ENCODE measurements at places on chromosomes 2 and 18. TPM values are rescaled to one million over a fixed set of nuclear protein-coding genes. Genes with fewer than 3 reads are reported as not detected.

Gene CSRNP3
- not detected for total RNA-seq

Gene CFAP210
- total RNA-seq: not detected

Gene DSG4
- not detected for total RNA-seq

Gene VWA3B
- not detected for total RNA-seq

Gene UGT1A10
- total RNA-seq: not detected

Gene ERICH2
- total RNA-seq: not detected

DNA sequence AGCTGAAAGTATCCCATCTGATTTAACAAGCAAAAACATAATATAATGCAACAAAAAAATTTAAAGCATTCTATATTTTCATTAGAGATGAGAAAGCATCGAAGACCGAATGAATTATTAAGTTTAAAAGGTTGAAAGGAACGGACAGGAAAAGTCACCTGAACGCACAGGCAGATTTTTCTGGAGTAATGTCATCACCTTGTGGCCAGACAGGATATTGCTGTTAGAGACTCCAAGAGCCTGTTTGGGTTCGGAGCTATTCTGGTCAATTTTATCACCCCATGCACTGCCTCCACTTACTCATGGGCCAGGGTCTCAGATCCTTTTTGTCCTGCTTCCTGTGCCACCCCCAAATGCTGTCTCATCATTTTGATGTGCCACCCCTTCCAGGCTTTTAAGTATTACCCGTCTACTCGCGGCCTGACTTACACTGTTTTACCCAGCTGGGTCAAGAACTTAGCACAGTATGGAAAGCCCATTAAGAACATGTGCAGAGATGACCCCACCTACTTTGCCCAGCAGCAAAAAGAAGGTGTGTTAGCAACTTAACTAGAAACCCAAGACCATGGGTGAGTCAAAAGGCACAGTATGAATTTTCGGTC is 27.3 kb downstream of the GKN2 start:
- H3K27me3 ChIP-seq: peaks cover 24% of the 10 kb centered on the region
- H3K27ac ChIP-seq: no peak overlapping the region

- H3K4me3 ChIP-seq: no peak overlapping the region
- H3K4me1 ChIP-seq: no peaks in the 10 kb centered on the region
- no peak overlapping the region for H3K27ac ChIP-seq
- no peak for DNase-seq
- H3K36me3 ChIP-seq: no peaks in the 10 kb centered on the region
- H3K27me3 ChIP-seq: no peaks in the 10 kb centered on the region
These were observed 1291.6 kb upstream of the ZEB2 start for GRCh38 chr2:145811276-145812164.

GRCh38 chr2:202116691-202117090 is 43.6 kb downstream of the KIAA2012 start:
- no peak overlapping the region for H3K27ac ChIP-seq
- no peaks in the 10 kb centered on the region for H3K36me3 ChIP-seq
- DNase-seq: no peak
- peaks cover 21% of the 10 kb centered on the region for H3K27me3 ChIP-seq
- no peaks in the 10 kb centered on the region for H3K4me1 ChIP-seq

DNA sequence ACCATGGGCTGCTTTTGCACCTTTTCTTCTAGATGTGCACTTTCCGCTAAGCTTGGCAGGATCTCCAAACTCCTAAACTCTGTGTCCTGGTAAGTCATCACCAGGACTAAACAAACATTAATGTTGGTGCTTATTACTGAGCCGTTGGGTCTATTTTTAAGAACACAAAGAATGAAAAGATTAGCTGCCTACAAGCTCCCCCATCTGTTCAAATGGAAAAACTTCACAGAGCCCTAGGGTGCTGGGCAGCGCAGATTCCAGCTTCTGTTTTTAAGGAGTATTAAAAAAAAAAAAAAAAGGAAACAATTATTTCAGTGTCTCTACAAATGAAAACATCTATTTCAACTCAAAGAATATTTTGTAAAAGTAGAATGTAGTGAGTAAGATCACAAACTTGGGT is 97.8 kb upstream of the AQP4 start:
- H3K36me3 ChIP-seq: no peaks in the 10 kb centered on the region
- H3K4me1 ChIP-seq: no peaks in the 10 kb centered on the region
- no peak for DNase-seq
- H3K4me3 ChIP-seq: no peak overlapping the region
- H3K27ac ChIP-seq: no peak overlapping the region
- H3K27me3 ChIP-seq: no peaks in the 10 kb centered on the region

DNA sequence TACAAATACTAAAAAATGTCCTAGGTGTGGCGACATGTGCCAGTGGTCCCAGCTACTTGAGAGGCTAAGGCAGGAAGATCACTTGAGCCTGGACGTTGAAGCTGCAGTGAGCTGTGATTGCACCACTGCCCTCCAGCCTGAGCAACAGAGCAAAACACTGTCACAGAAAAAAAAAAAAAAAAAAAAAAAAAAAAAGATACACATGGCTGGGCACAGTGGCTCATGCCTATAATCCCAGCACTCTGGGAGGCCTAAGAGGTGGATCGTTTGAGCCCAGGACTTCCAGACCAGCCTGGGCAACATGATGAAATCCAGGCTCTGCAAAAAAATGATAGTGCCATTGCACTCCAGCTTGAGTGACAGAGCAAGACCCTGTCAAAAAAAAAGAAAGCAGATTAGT is 13.7 kb downstream of the KANSL1L start:
- no peak overlapping the region for H3K27ac ChIP-seq
- DNase-seq: no peak
- no peaks in the 10 kb centered on the region for H3K4me1 ChIP-seq
- no peaks in the 10 kb centered on the region for H3K36me3 ChIP-seq
- no peaks in the 10 kb centered on the region for H3K27me3 ChIP-seq

DNA sequence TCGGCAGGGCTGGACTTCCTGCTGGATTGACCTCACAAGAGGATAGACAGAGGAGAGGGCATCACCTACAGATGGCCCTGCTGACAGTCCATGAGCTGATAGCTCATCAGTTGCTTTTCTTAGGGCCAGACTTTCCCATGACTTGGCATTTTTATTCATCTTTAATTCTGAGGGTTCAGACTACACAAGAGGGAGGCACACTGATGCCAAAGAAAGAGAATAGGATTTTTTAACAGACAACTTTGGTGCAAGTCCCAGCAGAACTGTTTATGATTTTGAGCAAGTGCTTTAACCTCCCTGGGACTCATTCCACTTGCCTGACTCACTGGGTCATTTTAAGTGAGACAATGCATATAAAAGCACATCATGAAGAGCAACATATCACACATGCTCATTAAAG is 299.2 kb downstream of the INSIG2 start:
- H3K4me3 ChIP-seq: no peak overlapping the region
- no peak overlapping the region for H3K27ac ChIP-seq
- H3K36me3 ChIP-seq: no peaks in the 10 kb centered on the region
- no peak for DNase-seq
- no peaks in the 10 kb centered on the region for H3K27me3 ChIP-seq
- H3K4me1 ChIP-seq: no peaks in the 10 kb centered on the region

- DNase-seq: no peak
- H3K27ac ChIP-seq: peak overlapping the region; percentile 45
- peaks cover 17% of the 10 kb centered on the region for H3K36me3 ChIP-seq
- H3K4me3 ChIP-seq: peak overlapping the region; percentile 81
- peaks cover 19% of the 10 kb centered on the region for H3K4me1 ChIP-seq
- peaks cover 11% of the 10 kb centered on the region for H3K27me3 ChIP-seq
These were observed 71.2 kb downstream of the PLB1 start for GRCh38 chr2:28567061-28567471.

DNA sequence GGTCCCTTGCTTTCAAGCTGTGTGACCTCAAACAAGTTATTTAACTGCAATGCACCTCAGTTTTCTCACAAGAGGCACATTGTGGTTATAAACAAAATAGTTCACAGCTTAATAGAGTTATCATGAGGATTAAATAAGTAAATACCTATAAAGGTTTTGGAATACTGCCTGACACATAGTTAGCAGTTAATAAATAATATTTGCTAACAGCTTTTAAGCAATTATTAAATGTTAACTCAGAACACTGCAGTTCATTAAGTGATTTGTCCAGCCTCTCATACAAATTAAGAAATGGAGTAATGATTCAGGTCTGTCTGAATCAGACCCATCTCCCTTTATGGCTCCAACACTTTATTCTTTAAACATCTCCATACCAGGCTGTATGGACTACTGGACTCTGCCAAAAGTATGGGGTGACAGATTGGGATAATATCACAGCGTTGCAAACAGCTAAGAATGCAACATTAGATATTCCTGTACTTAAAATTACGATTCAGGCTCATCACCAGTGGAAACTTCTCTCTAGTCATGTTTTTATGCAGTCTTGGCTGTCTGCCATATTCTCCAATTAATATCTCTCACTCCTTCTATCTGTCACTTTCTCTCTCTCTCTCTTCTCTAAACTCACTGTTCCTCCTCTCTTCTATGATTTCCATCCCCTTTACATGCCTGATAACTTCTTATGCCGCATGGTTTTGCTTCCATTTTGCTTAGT is 370.6 kb upstream of the UBE2E3 start:
- no peaks in the 10 kb centered on the region for H3K27me3 ChIP-seq
- H3K4me1 ChIP-seq: no peaks in the 10 kb centered on the region
- DNase-seq: no peak
- H3K4me3 ChIP-seq: no peak overlapping the region
- no peaks in the 10 kb centered on the region for H3K36me3 ChIP-seq

GRCh38 chr2:143803936-143804335 is 674.7 kb downstream of the ARHGAP15 start:
- no peak for DNase-seq
- no peak overlapping the region for H3K27ac ChIP-seq
- H3K36me3 ChIP-seq: peaks cover 3% of the 10 kb centered on the region
- H3K27me3 ChIP-seq: no peaks in the 10 kb centered on the region

- no peaks in the 10 kb centered on the region for H3K27me3 ChIP-seq
- DNase-seq: no peak
- H3K36me3 ChIP-seq: no peaks in the 10 kb centered on the region
- no peak overlapping the region for H3K4me3 ChIP-seq
- H3K4me1 ChIP-seq: no peaks in the 10 kb centered on the region
These were observed 187.9 kb upstream of the LHCGR start for GRCh38 chr2:48943436-48943835.

DNA sequence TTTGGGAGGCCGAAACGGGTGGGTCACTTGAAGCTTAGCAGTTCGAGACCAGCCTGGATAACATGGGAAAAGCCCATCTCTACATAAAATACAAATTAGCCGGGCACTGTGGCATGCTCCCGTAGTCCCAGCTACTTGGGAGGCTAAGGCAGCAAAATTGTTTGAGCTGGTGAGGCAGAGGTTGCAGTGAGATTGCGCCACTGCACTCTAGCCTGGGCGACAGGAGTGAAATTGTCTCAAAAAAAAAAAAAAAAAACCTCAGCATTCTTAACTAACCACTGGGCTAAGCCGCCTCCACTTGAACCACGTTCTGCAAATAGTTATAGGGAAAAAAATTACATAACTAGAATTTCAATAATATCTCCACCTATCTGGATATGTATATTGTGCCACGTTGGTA is 2.3 kb downstream of the FOXI3 start:
- no peak overlapping the region for H3K27ac ChIP-seq
- no peak overlapping the region for H3K4me3 ChIP-seq
- peaks cover 2% of the 10 kb centered on the region for H3K36me3 ChIP-seq
- H3K4me1 ChIP-seq: peaks cover 11% of the 10 kb centered on the region

DNA sequence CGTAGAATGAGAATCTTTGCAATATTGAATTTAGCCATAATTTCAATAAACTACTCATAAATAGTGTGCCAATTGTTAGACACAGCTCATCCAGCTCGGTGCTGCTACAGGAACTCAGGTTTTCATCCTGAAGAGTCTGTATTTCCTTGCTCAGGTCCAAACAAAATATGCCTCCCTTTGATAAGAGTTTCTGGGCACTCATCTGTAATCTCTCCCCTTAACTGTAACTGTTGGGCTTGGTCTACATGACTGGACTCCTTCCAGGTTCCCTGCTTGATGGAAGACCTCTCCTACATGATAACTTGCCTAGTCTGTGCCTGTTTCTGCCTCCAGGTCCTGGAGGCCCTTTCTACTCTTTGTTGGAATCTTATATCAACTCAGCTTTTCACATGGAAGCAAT is 57.9 kb downstream of the GCA start:
- no peak overlapping the region for H3K27ac ChIP-seq
- peaks cover 3% of the 10 kb centered on the region for H3K27me3 ChIP-seq
- no peak overlapping the region for H3K4me3 ChIP-seq
- DNase-seq: no peak

GRCh38 chr2:239746559-239747246 is 278.4 kb downstream of the NDUFA10 start:
- H3K4me1 ChIP-seq: peaks cover 4% of the 10 kb centered on the region
- H3K27ac ChIP-seq: no peak overlapping the region
- H3K36me3 ChIP-seq: no peaks in the 10 kb centered on the region
- H3K4me3 ChIP-seq: no peak overlapping the region
- DNase-seq: no peak

GRCh38 chr2:211737282-211737681 is 801.3 kb downstream of the ERBB4 start:
- H3K4me3 ChIP-seq: no peak overlapping the region
- H3K36me3 ChIP-seq: no peaks in the 10 kb centered on the region
- no peak for DNase-seq
- H3K27me3 ChIP-seq: no peaks in the 10 kb centered on the region
- no peaks in the 10 kb centered on the region for H3K4me1 ChIP-seq

DNA sequence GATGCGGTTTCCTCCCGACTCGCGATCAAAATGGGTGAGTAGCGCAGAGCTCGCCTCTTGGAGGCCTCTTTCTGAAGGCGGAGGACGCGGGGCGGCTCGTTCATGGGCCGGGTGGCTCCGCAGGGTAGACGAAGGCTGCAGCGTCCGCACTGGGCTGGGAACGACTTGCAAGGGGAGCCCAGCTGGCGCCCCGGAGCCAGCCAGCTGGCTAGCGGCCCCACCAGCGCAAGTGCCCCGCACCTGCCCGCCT is 328 bp upstream of the PASK start:
- no peak for DNase-seq
- peaks cover 16% of the 10 kb centered on the region for H3K36me3 ChIP-seq
- peak overlapping the region; percentile 84 for H3K27ac ChIP-seq
- H3K4me3 ChIP-seq: peak overlapping the region; percentile 92

DNA sequence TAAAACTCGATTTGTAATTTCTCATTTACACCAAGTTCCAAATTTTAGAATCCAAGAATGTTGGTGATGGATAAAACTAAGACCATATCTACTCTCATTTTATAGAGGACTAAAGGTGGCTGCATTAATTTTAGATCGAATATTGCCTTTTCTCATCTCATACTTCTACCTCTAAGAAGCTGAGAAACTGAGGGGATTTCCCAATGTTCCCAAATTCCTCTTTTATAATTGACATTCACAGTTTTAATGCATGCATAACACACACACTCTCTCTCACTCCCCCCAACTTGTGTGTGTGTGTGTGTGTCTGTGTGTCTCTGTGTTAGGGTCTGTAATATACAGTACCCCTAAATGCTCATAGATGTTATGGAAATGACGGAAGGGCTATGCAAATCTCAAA is 328.8 kb upstream of the SLC14A2 start:
- no peak overlapping the region for H3K27ac ChIP-seq
- no peaks in the 10 kb centered on the region for H3K4me1 ChIP-seq
- H3K27me3 ChIP-seq: peaks cover 2% of the 10 kb centered on the region

GRCh38 chr2:167335541-167335992 is 447.3 kb downstream of the XIRP2 start:
- H3K36me3 ChIP-seq: no peaks in the 10 kb centered on the region
- no peak for DNase-seq
- no peaks in the 10 kb centered on the region for H3K27me3 ChIP-seq
- no peak overlapping the region for H3K27ac ChIP-seq
- H3K4me1 ChIP-seq: no peaks in the 10 kb centered on the region
- no peak overlapping the region for H3K4me3 ChIP-seq

GRCh38 chr18:2219706-2220105 is 351.6 kb downstream of the METTL4 start:
- no peak overlapping the region for H3K27ac ChIP-seq
- H3K4me1 ChIP-seq: no peaks in the 10 kb centered on the region
- H3K4me3 ChIP-seq: no peak overlapping the region
- DNase-seq: no peak

GRCh38 chr2:121707920-121708361 is 28.7 kb downstream of the NIFK start:
- DNase-seq: no peak
- peaks cover 5% of the 10 kb centered on the region for H3K27me3 ChIP-seq
- no peak overlapping the region for H3K4me3 ChIP-seq
- H3K36me3 ChIP-seq: no peaks in the 10 kb centered on the region

All from activated CD4-positive, alpha-beta memory T cell treated with anti-CD3 and anti-CD28 coated beads, Interleukin-2, amount 10 ng/mL, durations not matched to agents 7 days and 5 days (primary cell).